ENCODE measurements at places on chromosomes 12 and 14.

DNA sequence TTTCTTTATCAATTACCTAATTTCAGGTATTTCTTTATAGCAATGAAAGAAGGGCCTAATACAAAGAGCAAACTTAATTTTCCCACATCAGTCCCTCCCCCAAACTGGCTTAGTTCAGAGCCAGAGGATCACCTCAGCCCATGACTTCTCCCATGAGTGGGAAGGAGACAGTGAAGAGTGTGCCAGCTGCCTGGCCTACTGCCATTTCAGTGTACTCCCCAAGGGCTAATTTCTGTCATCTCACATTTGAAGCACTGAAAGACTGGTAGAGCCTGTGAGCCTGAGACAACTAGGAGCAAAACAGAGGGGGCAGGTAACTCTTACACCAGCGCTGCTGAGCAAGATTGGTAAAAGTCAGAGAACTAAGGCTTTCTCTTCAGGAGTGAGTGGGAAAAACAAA is 29.1 kb upstream of the ADAM20 start:
- DNase-seq, result no peak

GRCh38 chr14:29240066-29240465 is 473.5 kb downstream of the FOXG1 start:
- no peak for DNase-seq

DNA sequence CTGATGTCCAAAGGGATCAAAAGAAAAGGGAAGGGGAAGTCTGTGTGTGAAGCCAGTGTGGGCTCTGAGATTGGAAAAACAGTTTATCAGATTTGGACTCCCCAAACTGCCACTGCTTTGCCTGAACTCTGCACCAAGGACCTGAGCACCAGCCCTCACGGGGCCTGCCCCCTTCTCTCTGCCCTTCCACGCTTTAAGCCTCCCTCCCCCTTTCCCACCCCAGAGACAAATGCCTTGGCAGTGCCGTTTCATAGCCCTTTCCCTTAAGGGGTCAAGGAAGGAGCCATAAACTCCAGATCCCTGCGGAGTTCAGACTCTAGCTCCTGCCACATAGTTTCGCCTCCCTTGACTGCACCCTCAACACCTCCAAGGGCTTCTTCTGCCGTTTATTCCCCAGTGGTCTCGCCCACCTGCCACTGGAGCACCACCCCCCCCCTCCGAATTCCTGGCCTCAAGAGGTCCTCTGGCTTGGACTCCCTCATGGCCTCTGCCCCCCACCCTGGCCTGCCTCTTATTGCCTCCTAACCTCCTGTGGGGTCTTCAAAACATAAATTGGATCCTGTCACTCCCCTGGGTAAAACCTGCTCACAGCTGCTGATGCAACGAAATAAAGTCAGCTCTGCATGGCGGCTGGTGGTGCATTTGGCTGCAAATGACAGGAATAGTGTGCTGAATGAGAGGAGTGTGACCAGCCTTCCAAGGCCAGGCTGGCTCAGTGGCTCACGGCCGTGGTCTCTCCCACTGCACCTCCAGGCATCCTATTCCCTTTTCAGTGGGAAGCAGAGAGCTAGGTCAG is 18.8 kb downstream of the SLC25A29 start:
- no peak for DNase-seq

DNA sequence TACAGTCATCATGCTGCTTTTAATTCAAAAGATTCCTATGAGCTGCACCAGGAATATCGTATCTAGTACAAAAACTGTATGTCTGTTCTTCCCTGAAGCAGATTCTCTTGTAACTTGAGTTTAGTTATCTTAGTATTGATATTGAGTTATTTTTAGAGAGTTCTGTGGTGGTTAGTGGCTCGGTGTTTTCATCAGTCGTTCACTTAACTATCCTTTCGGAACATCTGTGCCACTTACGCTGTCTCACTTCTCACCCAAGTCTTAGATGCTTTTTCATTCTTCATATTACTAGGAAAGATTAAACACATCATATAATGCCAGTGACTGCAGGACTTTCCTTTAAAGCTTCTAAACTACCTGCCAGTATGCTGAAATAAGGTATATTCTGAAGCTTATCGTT is 251.0 kb downstream of the FBXL14 start:
- no peak for DNase-seq

DNA sequence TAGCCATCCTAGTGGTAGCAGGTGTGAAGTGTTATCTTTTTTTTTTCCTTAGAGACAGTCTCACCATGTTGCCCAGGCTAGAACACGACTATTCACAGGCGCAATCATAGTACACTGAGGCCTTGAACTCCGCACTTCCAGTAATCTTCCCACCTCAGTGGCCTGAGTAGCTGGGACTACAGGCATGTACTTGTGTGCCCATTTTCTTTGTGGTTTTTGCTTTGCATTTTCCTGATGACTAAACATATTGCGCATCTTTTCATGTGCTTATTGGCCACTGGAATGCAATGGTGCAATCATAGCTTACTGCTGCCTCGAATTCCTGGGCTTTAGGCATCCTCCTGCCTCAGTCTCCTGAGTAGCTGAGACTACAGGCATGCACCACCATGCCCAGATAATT is 33.3 kb upstream of the GCH1 start:
- no peak for DNase-seq

DNA sequence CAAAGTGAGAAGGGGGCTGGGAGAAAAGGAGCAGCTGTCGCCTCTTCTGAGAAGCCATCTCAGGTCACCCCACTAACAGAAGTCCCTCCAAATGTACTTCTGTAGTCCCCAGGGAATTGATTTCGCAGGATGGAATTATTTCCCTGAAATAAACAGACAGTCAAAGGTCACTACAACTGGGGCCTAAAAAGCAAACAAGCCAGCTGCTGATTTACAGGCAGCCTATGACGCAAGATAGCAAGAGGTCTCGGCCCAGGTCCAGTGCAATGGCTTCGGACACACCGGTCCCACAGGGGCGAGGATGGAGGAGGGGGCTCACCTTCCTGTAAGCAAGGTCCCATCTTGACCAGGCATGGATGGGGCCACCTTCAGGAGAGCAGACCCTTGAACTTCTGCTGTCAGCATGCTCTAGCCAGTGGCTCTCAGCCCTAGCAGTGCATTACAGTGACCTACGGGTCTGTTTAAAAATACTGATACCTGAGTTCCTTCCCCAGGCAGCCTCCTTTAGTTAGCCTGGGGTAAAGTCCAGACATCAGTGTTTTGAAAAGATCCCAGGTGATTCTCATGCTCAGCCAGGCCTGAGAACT is 18.1 kb downstream of the NUAK1 start:
- DNase-seq, result no peak

- no peak for DNase-seq
Observed at GRCh38 chr14:104383088-104383995, 196.2 kb upstream of the C14orf180 start.

DNA sequence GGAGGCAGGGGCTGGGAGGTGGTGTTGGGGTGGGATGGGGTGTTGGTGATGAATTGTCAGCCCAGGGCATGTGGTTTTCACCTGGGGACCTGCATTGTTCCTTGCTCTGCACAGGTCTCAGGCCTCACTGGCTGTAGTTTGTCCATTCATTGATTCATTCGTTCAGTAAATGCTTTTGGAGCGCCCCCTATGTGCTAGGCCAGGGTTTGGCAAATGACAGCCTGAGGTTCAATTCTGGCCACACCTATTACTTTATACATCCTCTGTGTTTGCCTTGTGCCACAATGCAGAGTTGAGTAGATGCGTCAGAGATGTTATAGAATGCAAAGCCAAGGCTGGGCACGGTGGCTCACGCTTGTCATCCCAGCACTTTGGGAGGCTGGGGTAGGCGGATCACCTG is 4.7 kb downstream of the ADCK1 start:
- DNase-seq, result no peak

DNA sequence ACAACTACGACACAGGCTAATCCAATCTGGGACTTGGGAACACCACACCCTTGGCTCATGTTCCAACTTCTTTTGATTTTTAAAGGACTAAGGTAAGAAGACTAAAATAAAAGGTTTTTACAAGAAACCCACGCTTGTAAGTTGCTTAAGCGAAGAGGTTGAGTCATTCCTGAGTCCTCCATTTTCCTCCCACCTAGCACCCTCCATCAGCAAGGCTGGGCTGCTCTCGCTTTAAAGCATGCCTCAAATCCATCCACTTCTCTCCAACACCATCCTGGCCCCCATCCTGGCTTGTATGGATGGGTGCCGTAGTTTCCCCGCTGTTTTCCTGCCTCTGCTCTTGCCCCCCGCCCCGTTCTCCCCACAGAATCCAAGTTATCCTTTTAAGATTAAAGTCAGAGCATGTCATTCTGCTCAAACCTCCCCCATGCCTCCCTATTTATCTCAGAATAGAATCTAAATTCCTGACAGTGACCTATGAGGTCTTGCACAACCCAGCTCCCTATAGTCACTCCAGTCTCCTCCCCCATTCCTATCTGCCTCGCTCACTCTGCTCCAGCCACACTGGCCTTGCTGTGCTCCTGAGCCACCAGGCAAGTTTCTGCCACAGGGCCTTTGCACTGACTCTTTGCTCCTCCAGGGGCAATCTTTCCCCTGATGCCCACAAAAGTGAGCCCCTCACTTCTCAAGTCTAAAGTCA is 34.5 kb downstream of the SCARB1 start:
- no peak for DNase-seq

GRCh38 chr12:61758661-61759060 is 501.5 kb upstream of the USP15 start:
- DNase-seq, result no peak

DNA sequence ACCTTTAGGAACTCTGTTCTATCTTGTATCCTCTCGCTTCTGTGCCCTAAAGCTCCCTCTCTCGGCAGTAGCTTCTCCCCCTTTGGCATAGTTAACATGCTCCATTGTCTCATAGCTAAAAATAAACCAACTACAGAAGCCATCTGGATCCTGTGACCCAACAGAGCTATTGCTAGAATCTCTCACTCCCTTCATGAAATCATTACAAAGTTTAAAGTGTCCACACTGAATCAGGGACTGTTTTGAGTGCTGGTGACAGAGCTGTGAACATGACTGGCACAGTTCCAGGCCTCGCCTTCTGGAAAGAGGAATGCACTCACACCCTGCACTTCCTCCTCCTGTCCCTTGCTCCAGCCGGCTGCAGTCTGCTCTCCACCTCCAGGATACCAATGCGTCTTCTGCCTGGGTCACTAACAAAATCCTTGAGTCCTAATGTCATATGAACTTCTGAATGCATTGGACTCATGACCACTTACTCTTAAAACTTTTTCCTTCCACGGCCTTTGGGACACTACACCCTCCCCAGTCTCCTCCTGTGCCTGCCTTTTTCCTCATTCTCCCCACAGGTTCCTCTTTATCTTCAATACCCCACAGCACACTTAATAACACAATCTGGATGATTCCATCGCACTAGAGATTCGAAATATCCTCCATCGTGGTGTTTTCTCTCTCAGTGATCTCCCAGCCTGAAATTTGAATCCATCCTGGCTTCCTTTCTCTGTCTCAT is 13.2 kb downstream of the PLBD1 start:
- DNase-seq, result no peak

DNA sequence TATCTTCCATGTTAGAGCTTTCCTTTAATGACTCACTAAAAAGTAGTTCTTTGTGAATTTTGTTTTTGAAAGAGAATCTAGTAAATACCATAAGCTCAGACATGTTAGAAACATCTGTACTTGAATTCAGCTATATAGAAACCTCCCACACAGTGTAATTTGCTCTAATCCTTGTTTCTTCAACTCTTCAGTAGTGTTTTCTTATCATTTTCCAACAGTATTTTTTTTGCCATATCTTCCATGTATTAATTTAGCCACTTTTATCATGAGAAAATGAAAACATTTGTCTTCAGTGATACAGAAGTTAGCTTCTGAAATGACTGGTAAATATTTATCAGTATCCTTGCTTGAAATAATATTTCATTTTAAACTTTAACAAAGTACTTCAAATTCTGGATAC is 73.6 kb downstream of the ARID2 start:
- no peak for DNase-seq

- DNase-seq, result no peak
Observed at GRCh38 chr14:96626916-96627315, 124.7 kb downstream of the PAPOLA start.

DNA sequence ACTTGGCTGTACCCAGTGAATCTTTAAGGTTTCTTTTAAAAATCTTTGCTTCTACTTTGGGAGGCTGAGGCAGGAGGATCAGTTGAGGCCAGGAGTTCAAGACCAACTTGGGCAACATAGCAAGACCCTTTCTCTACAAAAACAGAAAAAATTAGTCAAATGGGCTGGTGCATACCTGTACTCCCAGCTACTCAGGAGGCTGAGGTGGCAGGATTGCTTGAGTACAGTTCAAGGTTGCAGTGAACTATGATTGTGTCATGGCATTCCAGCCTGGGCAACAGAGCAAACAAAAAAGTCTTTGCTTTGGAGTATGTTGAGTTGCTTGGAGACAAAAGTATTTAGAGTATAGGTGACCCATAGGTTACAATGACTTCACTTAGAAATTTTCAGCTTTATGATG is 6.2 kb upstream of the DDX55 start:
- no peak for DNase-seq

DNA sequence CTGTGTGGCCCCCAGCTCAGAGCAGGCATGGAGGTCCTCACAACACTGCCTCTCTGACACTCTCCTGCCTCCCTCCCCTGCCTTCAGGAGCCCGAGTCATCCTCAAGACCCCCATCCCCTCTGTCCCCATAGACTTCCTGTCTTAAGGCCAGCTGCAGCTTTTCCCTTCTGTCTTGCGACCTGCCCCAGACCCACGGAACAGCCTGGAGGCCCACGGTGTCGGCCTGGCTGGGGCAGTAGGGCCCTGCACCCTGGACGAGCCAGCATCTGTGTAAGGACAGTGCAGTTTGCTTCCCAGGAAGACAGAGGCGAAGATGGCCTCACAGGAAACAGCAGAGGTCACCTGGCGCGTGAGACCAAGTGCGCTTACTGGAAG is 9.7 kb downstream of the TEDC1 start:
- no peak for DNase-seq

DNA sequence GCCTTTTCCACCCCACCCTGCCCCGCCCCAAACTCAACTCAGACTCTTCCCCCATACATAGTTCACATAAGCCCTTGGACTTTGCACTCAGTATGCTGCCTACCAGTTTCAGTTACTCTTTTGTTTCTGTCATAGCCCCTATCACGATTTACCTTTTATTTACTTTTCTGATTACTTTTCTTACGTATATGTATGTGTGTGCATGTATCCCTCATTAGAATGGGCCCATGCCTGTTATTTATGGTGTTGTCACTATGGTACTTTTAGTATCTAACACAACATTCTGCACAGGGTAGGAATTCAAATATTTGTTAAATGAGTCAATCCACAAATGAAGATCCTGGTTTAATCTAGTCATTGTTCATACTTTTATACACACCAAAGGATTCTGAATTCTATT is 16.5 kb upstream of the LUM start:
- no peak for DNase-seq

Data from effector CD8-positive, alpha-beta T cell (primary cell).